ENCODE measurements at places on chromosomes 2 and 18.
A peak's percentile ranks its signal among the peaks of the same experiment; 100 is the strongest.

GRCh38 chr18:9952633-9953416 is 39.0 kb downstream of the VAPA start:
- DNase-seq: no peak

DNA sequence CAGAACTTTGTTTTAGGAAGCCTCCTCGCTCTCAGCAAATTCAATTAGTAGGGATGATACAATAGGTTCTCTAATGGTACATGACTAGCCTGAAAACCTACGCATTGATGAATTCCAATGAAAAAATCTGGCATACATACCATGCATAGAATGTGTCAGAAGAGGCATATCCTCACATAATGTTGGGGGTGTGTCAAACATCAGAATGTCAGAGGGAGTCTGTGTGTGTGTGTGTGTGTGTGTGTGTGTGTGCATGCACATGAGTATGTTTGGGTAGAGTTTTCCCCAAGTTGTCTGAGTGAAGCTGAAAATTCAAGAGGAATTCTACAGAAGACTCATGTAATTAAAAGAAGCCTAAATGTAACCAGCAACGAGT is 78.5 kb downstream of the FIGN start:
- DNase-seq: peak; percentile 71

DNA sequence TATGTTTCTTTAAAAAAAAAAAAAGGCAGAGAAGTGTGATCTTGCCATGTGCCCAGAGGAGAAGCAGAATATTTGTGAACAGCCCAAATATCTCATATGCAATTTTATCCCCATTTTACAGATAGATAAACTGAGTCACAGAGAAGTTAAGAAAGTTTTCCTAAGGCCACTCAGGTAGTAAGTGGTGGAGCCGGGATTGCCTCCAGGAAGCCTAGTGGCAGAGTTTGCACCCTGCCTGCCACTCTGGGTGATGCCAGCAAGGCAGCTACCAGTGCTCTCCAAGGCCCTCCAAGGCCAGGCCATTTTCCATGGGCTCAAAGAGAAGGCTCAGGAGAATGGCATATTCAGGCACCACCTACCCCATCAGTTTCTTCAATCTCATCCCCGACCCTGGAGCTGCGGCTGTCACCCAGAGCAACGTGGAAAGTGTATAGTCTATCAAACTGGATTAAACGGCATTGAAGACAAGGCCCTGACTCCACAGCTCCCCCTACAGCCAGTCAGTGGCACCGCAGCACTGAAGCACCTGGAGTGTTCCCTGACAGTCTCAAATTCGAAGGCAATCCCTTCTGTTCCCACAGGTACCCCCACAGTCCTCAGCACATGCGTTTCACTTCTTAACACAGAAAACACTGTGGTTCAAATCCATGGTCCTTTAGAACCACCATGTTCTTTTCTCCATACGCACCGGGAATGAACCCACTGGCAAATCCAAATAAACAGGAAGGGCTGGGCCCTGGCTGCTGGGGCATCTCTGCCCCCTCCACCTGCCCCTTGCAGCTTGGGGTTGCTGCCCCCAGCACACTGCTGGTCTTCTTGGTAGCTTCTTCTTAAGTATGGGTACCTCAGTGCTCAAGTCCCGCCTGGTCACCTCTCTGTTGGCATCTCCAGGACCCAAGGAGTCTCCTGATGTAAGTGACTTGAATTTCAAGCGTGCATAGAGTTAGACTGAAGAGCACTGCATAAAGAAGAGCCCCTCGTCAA is 175.3 kb downstream of the INHBB start:
- DNase-seq: no peak

DNA sequence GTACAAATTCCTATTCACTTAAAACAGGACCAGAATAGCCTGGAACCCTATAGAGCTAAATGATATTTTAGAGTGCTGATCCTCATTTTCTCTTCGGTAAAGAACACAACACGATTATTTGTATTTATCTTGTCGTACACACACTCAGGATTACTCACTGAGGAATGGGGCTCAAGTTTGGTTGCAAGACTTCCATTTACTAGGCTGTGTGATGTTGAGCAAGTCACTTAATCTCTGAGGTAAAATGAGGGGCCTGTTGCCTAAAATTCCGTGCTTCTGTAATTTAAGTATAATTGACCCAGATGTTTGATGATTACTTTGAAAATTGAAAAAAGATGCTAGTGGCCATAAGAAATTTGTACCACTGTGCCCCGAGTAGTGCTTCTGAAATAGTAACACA is 42.6 kb upstream of the MAP4K3 start:
- DNase-seq: no peak

DNA sequence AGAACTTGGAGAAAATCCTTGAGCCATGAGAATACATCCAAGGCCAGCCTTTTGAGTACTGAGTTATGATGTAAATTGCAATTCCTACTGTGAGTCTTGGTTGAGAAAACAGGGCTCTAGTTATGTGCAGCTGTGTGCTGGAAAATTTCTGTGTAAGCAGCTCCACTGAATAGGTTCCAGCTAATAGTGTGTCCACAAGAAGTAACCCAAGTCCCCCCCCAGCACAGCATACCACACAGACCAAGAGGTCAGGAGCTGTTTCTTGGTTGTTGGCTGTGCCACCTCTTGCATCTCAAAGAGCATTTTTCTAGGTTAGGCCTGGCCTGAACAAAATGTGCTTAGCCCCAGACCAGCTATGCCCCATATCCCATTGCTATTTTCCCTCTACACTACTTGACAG is 36.8 kb upstream of the APCDD1 start:
- no peak for DNase-seq

- no peak for DNase-seq
Observed at GRCh38 chr2:170396799-170397459, 219.0 kb downstream of the MYO3B start.

DNA sequence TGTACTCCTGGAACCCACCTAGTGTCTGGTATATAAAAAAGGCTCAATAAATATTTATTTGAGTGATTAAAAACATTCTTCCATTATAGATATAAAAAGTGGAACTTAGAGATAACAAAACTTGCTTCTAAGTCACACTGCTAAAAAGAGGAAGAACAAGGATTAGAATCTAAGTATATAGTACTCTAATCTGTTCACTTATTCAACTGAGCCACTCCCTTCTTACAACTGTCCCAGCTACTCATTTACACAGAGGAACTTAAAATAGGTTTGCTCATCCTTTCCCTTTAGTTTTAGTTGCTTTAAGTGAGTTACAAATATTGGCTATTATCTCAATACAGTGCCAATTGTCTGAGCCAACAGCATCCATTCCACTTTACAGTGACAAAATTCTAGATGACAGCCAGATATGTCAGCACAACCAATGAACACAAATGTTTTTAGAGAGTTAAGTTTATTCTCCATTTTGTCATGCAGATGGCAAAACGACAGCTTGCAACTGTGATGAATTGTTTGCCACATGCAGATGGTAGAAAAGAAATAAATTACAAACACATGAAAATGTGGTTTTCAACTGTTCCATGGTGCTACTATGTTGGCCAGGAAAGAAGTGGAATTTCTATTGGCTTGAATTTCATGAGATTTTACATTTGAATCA is 280.7 kb upstream of the ZC3H15 start:
- DNase-seq: no peak

DNA sequence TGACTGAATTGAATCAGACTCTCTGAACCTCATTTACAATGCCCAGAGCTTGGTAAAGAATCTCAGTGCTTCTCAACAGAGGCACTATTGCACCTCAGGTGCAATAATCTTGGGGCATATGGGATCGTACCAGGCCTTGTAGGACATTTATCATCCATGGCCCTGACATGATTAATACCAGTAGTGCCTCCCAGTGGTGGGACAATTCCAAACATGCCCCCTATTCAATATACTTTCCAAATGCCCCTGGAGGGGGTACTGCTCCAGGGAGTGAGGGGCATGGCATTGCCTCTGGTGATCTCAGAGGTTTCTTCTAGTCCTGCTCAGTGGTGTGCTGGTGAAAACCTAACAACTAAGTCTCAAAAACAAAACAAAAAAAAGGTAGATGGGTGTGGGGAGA is 174.9 kb upstream of the SMAD2 start:
- DNase-seq: no peak

GRCh38 chr2:216171011-216171410 is 61.9 kb downstream of the XRCC5 start:
- DNase-seq: no peak

DNA sequence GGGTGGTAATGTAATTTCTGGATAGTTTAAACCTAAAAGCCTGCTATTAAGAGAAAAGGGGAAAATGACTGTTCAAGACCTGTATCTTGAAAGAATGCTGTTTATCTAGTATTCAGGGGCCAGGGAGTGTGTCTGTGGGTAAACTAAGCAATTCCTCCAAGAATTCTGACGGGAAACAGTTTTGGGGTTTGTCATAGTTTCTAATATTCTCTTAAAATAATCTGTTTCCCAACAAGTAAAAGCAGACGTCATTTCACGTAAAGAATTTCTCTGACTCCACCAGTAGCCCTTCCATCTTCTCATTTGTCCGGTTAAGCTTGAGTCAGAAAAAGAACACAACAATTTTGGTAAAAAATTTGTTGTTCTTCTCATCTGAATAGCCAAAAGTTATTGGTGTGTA is 232.1 kb upstream of the EPAS1 start:
- no peak for DNase-seq

DNA sequence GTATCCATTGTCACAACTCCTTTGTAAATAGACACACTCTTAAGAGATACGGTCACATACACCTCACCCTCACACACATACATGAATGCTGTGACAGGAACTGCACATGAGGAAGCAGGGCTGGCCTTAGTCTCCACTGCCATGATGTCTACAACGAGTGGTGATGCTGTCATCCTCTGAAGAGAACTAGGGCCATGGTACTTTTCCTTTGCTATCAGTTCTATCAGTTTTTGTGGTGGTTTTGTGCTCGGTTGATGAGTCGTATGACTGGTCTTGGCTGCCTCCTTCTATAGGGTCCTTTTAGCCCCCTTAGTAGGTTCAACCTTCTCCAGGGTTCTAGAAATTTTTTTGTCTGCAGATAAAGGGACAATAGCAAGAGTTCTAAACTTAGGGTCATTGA is 66.0 kb downstream of the MYO3B start:
- DNase-seq: no peak

DNA sequence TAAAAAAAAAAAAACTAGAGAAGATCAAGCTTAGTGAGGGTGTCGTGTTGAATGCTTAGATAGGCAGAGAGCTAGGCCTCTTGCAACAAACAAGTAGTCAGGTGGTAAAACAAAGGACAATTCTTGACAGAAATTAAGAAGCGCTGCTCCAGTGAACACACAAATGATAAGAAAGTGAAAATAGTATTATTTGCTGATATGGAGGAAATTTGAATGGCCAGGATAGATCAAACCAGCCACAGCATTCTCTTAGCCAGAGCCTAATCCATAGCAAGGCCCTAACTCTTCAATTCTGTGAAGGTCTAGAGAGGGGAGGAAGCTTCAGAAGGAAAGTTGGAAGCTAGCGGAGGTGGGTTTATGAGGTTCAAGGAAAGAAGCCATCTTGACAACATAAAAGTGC is 121.0 kb downstream of the SNTG2 start:
- no peak for DNase-seq

DNA sequence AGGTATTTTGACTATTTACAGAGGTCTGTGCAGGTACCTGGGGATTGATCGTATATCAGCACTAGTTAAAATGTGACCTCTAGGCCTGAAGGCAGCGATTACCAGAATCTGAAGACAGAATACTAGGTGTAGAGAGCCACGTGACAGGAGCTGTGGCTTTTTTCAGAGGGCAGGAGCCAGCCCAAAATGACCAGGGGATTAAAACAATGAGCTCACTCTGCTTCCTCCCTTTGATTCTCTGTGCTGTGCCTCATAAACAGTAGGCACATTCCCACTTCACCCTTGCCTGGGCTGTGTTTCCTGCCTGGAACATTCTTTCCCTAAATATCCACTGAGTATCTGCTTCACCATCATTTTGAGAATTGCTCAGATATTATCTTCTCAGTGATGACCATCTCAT is 15.2 kb downstream of the ITGAV start:
- DNase-seq: no peak

DNA sequence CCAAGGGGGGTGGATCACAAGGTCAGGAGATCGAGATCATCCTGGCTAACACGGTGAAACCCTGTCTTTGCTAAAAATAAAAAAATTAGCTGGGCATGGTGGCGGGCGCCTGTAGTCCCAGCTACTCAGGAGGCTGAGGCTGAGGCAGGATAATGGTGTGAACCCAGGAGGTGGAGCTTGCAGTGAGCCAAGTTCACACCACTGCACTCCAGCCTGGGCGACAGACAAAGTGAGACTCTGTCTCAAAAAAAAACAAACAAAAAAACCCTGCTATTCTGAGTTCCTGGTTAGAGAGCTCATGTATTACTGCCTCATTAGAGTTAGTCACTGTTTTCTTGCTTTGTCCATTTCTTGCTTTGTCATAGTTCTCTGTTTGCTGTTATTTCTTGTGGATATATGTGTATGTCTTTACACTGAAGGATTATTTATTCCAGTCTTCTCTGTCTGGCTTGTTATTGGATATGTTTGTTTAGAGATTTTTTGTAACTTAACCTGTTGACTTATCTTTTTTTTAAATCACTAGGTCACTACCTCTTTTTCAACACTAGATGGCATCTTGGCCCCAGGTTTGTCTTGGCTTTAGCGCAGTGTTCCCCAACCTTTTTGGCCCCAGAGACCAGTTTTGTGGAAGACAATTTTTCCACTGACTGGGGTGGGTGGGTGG is 17.0 kb downstream of the TTLL4 start:
- DNase-seq: no peak

Measured in fibroblast of skin of left quadriceps (primary cell).